ENCODE measurements at places on chromosomes 12 and 14.

- DNase-seq = no peak
Observed at GRCh38 chr12:108309674-108310312, 29.3 kb downstream of the CMKLR1 start.

DNA sequence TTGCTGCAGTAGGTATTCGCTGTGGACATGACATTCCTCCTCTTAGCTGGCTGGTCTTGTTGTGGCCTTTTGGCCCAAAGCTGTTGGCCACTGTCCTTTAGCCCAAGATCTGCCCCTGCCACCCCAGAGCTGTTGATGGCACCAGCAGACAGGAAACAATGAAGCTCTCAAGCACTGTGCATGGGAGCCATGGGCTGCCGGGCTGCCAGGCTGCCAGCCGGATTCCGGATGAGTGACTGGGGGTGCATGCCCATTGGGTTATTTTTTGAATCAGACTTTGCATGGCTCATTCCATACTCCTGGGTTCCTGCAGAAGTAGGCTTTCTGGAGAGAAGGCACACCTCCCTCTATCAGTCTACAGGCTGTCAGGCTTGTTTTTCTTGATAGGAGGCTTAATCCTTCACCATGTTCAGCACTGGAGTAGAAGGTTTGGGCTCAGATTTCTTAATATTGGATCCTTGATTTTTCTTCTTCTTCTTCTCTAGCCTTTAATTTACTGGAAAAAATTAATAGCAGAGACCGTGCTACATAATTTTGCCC is 32.4 kb downstream of the MAX start:
- DNase-seq = no peak

- DNase-seq = no peak
Observed at GRCh38 chr14:103558071-103558882, 4.2 kb downstream of the BAG5 start.

DNA sequence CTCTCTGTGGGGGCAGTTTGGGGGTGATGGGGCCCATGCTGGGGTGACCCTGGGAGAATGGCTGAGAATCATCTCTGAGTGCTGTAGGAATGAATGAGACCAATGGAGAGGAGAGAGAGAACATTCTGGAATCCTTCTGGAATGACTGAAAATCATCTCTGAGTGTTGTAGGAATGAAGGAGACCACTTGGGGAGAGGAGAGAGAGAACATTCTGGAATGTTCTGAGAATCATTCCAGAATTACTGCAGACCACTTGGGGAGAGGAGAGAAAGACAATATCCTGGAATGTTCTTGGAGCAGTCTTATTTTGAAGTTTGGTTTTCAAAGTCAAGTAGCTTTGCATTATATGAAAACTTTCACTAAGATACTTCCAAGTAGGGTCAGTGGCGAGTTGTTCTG is 64.3 kb downstream of the ZNF664 start:
- DNase-seq = no peak

DNA sequence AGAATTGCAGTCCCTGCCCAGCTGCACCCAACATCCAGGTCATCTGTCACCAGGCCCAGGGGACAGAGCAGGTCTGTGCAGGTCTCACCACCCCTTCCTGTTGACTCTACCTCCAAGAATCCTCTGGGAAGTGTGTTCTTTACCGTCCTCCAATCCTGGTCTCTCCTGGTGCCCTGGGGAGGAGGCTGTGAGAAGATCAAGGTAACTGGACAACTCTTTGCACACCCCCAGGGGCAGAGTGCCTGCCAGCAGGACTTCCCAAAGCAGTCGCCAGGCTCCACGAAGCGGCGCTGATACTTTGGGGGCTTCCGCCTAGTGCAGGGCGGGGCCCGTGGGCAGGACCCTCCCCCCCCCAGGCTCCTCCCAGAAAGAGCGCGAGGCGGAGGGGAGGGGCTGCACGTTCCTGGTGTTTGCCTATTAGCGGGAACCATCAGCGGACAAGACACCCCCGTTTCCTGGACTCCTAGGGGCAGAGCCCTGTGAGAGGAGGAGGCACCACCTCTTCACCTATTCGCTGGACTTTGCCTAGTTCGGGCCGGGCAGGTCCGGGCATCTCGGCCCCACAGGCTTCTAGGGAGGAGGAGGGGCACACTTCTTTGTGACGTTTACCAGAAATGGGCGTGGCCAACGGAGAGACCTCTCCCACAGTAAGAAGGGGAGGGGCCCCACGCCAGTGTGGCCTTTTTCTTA is 918.0 kb downstream of the AACS start:
- no peak for DNase-seq

DNA sequence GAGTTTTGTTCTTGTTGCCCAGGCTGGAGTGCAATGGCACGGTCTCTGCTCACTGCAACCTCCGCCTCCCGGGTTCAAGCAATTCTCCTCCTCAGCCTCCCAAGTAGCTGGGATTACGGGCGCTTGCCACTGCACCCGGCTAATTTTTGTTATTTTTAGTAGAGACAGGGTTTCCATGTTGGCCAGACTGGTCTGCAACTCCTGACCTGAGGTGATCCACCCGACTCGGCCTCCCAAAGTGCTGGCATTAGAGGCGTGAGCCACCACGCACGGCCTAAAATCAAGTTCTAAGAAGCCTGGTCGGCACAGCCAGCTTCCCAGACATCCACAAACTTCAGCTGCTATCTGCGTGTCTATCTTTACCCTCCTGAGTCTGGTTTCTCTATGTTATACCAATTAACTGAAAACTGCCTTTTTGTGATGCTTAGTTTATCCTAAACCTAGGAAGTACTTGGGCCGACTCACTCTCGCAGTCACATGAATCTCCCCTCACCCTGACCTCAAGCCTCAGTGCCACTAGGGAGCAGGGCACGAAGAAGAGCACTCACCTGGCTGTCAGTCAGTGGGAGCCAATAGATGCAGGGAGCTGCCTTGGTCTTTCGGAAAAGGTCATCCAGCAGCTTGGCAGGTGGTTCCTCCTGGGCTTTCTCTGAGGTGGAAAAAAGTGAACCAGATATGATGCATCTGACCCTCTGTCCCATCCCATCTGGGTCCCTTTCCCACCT is 3.4 kb upstream of the CDH24 start:
- DNase-seq = no peak

DNA sequence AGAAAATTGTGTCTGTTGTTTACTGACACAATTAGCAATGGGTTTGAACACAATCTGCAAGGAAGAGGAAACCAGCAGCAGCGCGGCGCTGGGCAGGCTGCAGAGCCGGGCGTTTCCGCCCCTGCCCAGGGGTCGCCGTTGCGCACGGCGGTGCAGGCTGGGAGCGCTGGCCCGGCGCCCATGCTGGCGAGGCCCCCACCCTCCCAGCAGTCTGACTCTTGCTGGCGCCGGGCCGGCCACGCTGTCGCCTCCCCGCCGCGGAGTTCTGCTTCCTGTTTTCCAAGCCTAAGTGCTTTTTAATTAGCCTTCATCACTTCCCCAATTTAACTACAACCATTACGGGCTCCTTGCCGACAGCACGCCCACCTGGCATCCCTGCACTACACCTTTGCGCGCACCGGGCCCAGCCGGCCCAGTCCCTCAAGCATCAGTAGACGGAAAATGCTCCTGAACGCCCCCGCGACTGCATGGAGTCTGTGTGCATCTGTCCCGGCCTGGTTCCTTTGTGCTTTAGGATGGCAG is 212.1 kb downstream of the GXYLT1 start:
- DNase-seq = no peak

DNA sequence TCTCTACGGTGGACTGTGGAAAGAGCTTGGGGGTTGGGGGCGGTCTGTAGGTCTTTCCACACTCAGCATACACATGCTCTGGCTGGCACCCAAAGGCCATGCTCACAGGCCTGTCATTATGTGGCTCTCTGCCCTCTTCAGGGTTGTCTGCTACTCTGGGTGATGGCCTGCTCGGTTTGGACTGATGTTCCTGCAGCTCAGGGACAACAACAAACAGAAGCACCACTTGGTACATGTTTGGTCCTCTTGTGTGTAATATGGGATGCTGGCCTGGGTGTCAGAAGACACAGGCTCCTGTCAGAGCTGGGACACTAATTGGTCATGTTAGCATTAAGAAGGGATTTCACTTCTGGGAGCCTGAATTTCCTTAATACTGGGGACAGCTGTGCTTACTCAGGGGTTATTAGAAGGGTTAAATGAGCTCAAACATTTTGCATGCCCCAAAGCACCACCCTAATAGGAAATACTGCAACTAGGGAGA is 32.7 kb upstream of the SELPLG start:
- DNase-seq = no peak

GRCh38 chr12:32051511-32052211 is 55.0 kb upstream of the BICD1 start:
- DNase-seq = no peak

DNA sequence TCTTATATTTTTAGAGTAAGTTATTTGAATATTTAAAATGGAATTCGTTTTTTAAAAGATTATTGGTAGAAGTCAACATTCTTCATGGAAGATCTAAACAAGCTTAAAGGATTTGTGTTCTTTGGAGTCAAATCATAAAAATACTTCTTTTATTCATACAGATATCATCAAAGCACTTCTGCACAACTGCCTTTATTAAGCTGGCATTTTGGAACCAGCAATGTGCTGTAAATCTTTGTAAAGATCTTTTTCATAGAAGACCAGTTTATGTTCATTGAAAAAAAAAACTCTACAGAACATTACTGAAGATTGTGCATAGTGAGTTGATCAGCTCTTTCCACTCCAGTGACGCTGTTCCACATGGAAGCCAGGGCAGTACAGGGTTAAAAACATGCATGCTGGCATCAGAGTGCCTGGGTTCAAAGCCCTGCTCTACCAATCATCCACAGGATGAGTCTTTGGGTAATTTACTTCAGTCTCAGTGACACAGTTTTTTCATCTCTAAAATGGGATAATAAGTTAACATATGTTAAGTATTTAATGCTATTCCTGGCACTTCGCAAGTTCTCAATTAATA is 109.6 kb upstream of the SLC38A4 start:
- no peak for DNase-seq

DNA sequence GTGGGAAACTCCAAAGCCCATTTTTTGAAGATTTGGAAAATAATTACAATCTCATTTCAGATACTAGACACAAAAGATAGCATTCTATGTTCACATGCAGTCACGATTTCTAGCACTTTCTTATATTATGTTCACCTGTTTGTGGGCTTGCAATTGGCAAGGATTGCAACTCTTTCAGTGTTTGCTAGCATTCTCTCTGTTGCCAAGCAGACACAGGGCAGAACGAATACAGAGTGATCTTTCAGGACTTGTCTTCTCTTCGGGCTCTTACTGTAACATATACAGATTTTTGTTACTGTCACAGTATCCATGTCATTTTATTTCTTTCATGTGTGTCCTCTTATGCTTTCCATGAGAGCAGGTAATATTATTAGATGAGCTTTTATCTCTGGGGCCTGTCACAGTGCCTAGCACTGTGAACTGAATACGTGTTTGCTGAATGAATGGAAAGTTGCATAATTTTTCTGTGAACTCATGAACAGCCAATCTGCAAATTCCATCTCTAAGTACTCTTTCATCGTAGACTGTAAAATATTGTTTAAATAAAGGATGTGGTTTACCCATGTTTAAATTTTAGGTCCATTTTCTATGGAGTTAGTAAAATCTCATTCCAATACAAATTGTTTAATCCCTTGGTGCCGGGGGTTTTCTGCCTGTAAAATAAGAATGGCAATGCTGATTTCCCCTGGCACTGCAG is 105.1 kb downstream of the BMP4 start:
- DNase-seq = no peak

DNA sequence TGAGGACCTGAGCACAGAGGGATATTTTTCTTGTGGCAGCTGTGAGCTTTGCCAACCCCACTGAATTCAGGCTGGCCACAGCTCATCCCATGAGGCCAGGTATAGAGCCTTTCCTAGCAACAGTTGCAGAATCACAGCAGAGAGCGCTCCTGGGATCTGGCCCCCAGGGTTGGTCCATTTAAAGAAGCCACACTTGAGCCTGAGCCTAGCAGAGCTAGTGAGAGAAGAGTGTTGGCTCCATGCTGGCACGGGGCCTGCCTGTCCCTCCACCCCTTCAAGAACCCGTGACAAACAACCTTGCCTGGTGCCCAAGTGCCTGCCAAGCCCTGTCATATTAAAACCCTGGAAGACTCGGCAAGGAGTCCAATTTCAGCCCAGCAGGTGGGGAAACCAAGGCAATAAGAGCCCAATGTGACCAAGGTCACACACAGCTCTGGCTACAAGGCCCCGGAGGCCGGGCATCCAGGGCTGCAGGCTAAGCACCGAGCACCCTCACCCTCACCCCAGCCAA is 91.6 kb downstream of the LRRC74A start:
- no peak for DNase-seq

GRCh38 chr12:48193623-48194022 is 9.5 kb downstream of the OR10AD1 start:
- no peak for DNase-seq

GRCh38 chr14:67513631-67514108 is 19.4 kb upstream of the PLEKHH1 start:
- no peak for DNase-seq

DNA sequence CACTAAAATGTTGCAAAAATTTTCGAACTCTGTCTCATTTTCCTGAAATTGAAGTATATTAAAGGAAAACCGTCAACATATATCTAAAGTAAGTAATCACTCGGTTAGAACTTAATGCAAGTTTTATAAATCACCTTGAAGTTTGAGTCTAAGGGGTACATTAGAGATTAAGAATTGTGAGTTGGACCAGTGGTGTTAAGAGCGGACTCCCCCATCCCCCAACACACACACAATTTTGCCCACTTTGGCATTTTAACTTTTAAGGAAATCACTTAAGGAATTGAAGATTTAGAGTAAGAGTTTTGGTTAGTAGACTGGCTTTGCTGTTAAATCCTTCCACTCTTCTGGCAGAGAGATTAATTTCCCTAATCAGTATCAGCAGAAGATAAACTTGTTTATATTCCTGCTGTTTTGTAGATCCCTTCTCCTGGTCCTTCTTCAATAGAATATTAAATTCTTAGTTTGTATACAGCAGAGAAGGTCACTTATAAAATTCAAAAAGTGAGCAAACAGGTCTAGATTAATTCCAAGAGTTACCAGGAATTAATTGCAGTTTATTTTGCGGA is 1.5 kb downstream of the HIF1A start:
- DNase-seq = no peak

DNA sequence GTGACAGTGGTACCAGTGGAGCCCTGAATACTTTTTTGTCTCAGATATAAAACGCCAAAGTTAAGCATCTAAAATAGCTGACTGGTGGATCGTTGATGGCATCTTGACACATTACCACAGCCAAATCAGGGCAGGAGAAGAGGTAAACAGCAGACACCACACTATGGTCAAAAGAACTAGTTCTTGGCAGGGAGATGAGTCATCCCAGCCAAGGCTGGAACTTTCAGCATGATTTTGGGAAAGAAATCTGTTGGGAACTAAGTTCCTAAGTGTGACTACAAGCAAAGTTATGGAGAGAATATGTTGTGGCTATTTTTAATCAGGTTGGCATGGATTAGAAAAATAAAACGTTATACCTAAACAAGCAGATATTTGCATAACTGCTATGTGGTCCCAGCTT is 36.9 kb downstream of the LGR5 start:
- no peak for DNase-seq

DNA sequence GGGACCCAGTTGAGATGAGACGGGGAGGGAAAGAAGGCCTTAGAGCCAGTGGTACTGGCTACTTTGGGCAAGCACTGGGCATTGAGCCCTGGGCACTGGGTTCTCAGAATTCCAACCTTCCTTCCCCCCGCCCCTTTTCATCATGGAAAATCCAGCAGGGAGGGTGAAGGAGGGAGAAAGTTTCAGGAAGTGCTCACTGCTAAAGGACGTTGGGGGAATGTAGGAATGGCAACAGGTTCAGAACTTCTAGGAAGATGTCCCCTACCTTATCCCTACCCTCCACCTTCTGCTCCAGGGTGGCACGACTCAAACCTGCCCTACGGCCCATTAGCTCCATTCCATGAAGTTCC is 4.2 kb upstream of the TNS2 start:
- DNase-seq = no peak
